Upper lobe of left lung (tissue), 6 donors: ENCODE measurements at places on chromosomes 1 and 21. TPM values are rescaled to one million over a fixed set of nuclear protein-coding genes. Genes with fewer than 3 reads are reported as not detected.

The RHEX gene
- total RNA-seq: 3.1 TPM

The CLCA4 gene
- total RNA-seq: not detected

The ADAMTS1 gene
- 75.7 TPM for total RNA-seq

The FCGR1A gene
- total RNA-seq: 12.8 TPM

The GPR157 gene
- total RNA-seq: 16.6 TPM

The ST3GAL3 gene
- 17.5 TPM for total RNA-seq

The HAO2 gene
- total RNA-seq: not detected

The HPCA gene
- not detected for total RNA-seq

The WDR64 gene
- 0.20 TPM for total RNA-seq

The SH2D2A gene
- 8.4 TPM for total RNA-seq

The SPATA21 gene
- total RNA-seq: not detected

The GJA8 gene
- total RNA-seq: not detected

The C1orf105 gene
- total RNA-seq: not detected

The CA6 gene
- not detected for total RNA-seq

The CYP4X1 gene
- 25.1 TPM for total RNA-seq

The ERVH48-1 gene
- 0.20 TPM for total RNA-seq

The CFHR1 gene
- not detected for total RNA-seq

The CITED4 gene
- total RNA-seq: 12.3 TPM

The CLCNKA gene
- 0.20 TPM for total RNA-seq

The ZNF669 gene
- total RNA-seq: 6.4 TPM

The DNAH14 gene
- total RNA-seq: 13.6 TPM

The LIN28A gene
- total RNA-seq: 1.4 TPM

The TACSTD2 gene
- total RNA-seq: 41.9 TPM

The C4BPA gene
- total RNA-seq: 272 TPM

The LMOD1 gene
- total RNA-seq: 16.8 TPM

The CD84 gene
- 26.4 TPM for total RNA-seq

The NUF2 gene
- 1.2 TPM for total RNA-seq

The VASH2 gene
- total RNA-seq: 1.4 TPM

The LINGO4 gene
- total RNA-seq: not detected

The BACE2 gene
- total RNA-seq: 25.1 TPM

The RRP15 gene
- total RNA-seq: 4.2 TPM

The LEMD1 gene
- total RNA-seq: not detected

The KRTAP19-1 gene
- total RNA-seq: not detected

The FAM151A gene
- not detected for total RNA-seq

The AMY1B gene
- 0.76 TPM for total RNA-seq

The KRTAP19-3 gene
- not detected for total RNA-seq

The DPT gene
- total RNA-seq: 12.3 TPM

The UTS2 gene
- not detected for total RNA-seq

The FNDC5 gene
- 10.3 TPM for total RNA-seq

The STUM gene
- under 0.01 TPM for total RNA-seq

The CRYBG2 gene
- 2.3 TPM for total RNA-seq

The CERS2 gene
- 116 TPM for total RNA-seq

The YY1AP1 gene
- 49.3 TPM for total RNA-seq

The SGIP1 gene
- 5.8 TPM for total RNA-seq

The PLA2G2D gene
- not detected for total RNA-seq

The ZNF683 gene
- 0.72 TPM for total RNA-seq

The PCSK9 gene
- 16.0 TPM for total RNA-seq

The FCRL4 gene
- not detected for total RNA-seq

The CCDC181 gene
- 2.1 TPM for total RNA-seq

The TDRD5 gene
- total RNA-seq: 0.09 TPM

The RC3H1 gene
- 31.8 TPM for total RNA-seq
